A375 (cell line): ENCODE measurements at places on chromosomes 4 and X. TPM values are rescaled to one million over a fixed set of nuclear protein-coding genes. Genes with fewer than 3 reads are reported as not detected.

The TRMT10A gene
- total RNA-seq: 3.8 and 5.3 TPM in 2 replicates

The SMIM10 gene
- not detected in 2 replicates for total RNA-seq

The SEPSECS gene
- 6.9 and 10.0 TPM in 2 replicates for total RNA-seq

The ETNPPL gene
- total RNA-seq: 0.34 TPM in 1 of 2 replicates, not detected in the other

The ZNF518B gene
- 24.5 and 31.1 TPM in 2 replicates for total RNA-seq

The USP26 gene
- total RNA-seq: not detected in 2 replicates
